Activated CD4-positive, alpha-beta T cell treated with anti-CD3 and anti-CD28 coated beads, Interleukin-2, Interleukin-4, amounts not matched to agents 100 ng/mL and 50 ng/mL, durations not matched to agents 16 hours and 8 hours (primary cell): ENCODE measurements at places on chromosomes 3 and 15.
A peak's percentile ranks its signal among the peaks of the same experiment; 100 is the strongest.

DNA sequence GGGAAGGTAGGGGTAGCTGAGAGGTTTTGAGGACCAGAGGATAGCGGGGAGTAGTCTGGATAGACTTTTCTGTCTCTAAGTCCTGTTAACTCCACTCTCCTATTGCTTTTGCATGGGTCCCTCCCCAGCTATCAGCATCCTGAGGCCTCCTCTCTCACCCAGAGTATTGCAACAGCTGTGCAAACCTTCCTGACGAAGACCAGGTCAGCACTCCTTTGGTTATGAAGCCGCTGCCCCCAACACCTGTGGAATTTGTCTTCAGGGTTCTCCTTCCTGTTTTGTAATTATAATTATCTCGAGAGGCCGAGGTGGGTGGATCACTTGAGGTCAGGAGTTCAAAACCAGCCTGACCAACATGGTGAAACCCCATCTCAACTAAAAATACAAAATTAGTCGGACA is 24.8 kb downstream of the TYRO3 start:
- no peak for DNase-seq

DNA sequence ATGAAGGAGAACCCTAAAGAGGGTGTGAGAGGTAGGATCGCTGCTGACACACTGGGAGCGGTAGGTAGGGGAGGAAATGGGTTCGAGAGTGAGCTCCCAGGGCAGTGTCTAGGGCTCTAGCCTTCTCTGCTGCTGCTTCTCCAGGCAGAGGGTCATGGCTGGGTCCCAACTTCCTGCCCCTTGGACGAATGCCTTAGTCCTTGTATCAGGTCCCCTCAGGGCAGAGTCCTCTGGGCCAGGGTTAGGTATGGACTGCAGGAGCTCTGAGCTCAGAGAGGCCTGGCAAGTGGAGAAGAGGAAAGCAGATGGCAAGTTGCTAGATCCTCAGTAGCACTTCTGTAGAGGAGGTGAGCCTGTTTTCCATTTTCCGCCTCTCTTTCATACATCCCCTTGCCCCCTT is 2.9 kb downstream of the CORO2B start:
- DNase-seq = no peak

DNA sequence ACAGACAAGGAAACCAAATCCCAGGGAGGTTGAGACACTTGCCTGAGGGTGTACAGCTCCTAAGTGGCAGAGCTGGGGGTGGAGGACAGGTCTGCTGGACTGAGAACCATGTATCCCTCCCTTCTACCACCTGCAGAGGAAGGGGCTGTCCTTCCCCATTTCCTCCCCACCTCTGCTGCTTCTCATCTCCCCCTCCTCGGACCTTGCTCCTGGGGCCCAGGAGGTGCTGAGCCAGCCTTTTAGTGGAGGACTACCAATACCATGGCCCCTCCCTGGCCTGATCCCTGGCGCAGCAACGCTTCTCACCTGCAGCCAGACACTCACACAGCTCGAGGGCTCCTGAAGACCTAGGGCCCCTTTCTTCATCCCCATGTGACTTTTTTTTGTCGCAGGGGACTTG is 50.4 kb downstream of the IDH2 start:
- DNase-seq = no peak

- no peak for DNase-seq
Observed at GRCh38 chr15:73295630-73296286, 73.0 kb downstream of the HCN4 start.

DNA sequence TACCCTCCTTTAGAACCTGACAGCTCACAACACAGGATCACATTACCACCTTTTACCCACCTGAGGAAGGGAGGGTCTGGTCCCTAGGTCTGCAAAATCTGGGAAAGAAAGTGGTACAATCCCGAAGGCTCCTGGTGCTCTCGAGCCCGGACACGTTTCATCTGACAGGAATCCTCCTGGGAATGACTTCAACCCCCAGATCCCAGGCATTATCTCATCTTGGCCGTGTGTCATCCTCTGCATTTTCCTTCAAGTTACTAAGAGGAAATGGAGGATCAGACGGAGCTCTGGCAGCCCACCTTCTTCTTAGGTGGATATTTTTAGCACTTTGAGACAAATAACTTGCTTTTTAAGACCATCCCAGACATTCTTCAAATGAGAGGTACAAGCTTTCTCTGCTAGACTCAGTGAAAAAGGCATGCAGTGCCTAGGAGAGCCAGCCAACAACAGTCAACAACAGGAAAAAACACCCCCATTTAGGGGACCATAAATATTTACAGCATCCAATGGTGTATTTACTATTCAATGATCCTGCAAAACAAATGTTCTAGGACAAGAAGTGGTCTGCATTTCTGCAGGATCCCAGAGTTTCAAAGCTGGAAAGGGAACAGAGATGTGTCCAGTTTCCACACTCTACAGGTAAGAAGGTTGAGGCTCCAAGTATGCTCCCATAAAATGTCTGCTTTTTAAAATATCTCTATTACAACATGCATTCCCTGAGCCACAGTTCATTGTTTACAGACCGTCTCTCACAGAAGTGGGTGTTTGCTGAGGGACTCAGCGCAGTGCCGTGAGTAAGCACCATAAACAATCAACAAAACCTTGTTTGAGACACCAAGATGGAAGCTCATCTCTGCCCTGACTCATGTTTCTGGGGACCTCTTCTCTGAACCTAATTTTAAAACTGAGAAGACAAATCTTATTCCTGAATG is 38.3 kb upstream of the ARHGEF3 start:
- no peak for DNase-seq

GRCh38 chr3:195104340-195104739 is 166.6 kb downstream of the XXYLT1 start:
- no peak for DNase-seq

DNA sequence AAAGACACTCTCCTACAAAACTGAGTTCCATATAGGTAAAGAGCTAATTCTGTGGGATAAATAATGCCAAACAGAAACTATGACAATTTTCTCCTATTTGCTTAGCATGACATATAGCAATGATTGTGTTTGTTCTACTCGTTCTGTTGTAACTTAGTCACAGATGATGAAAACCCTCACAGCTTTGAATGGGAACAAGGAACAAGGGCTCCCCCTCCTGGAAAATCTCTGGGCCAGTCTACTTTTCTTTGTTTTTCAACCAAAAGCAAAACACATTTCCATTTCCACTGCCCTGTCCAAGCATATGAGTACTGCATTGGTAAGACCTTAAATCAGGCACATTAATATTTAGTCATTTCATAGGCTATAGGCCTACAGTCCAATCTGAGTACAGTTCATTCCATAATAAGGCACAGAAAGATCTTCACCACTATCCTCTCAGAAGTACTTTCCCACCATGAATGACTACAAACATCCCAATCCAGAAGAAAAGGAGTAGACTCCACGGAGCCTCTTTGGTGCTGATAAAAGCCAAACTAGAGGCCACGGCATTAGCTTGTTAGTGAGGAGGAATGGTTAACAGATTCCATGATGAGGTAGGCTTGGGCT is 67.1 kb downstream of the ATP8B4 start:
- DNase-seq = peak; percentile 41

DNA sequence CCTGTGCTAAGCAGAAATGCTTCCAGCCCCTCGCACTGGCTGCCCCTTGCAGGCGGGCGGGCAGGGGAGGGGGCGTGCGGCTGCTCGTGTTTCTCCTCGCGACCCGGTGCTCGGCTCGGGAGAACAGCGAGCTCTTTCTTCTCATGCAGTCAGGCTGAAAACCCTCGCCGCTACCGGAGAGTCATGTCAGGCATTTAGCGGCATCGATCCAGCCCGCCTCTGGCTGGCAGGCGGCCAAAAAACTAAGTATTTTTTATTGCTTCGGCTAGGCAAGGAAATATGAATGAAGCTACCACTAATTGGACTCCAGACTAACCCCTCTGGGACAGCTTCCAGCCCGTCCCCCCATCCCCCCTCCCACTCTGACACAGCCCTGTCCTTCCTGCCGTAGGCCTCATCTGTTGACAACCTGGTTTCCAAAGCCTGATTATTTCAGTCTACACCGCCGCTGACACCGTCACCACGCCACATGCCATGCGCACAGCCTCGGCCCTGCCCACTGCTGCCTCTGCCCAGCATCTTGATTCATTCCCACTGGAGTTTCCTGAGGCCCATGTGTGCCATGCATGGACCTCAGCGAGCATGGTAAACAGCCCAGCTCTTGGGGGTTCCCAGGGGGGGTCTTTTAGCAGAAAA is 35.3 kb downstream of the TLE3 start:
- no peak for DNase-seq

DNA sequence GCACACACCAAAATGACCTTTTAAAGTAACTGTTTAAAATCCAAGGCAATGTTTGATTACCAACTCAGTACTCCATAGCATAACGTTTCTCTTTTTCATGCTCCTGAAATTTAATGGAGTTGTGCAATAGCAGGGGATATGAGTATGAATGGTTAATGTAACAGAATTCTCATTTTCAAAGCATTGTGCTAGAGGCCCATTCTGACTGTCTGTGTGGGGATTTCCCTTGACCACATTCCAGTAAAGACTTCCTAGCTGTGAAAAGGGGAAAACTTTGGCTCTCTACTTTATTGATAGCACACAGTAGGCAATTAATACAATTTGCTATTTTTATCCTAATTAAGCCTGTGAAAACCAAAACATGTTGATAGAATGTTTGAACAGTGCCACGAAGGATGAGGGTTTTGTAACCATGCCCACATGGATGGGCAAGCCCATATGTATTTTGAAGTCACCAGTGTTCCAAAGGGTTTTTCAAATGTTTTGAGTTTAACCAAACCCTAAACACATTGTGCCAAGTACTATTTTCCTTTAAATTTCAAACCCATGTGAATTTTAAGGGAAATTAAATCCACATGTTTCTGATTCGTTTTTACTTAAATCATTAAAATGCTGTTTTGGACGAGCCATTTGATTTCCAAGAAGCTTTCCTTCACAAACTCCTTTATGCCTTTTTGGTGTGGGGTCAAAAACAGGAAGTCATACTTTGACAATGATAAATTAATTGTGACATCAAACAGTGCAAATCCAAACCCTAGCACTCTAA is 261.2 kb downstream of the SHOX2 start:
- no peak for DNase-seq

GRCh38 chr15:92625251-92625980 is 30.2 kb downstream of the FAM174B start:
- peak; percentile 86 for DNase-seq

DNA sequence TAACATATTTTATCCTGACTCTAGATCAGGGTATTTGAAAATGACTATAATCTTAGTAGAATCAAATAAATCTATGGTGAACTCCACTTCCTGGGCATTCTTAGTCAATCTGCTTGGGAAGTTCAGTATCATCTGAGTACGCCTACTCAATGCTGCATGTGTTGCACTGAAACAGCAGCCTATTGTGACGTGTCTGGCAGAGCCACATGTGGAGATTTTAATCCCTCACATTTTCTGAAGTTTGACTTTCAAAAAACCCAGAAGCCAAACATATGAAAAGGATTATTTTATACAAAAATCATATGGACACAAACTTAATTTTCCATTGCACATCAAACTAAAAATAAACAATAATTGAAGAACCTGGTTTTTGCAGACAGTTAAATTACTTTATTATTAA is 798.3 kb downstream of the ROBO1 start:
- no peak for DNase-seq

DNA sequence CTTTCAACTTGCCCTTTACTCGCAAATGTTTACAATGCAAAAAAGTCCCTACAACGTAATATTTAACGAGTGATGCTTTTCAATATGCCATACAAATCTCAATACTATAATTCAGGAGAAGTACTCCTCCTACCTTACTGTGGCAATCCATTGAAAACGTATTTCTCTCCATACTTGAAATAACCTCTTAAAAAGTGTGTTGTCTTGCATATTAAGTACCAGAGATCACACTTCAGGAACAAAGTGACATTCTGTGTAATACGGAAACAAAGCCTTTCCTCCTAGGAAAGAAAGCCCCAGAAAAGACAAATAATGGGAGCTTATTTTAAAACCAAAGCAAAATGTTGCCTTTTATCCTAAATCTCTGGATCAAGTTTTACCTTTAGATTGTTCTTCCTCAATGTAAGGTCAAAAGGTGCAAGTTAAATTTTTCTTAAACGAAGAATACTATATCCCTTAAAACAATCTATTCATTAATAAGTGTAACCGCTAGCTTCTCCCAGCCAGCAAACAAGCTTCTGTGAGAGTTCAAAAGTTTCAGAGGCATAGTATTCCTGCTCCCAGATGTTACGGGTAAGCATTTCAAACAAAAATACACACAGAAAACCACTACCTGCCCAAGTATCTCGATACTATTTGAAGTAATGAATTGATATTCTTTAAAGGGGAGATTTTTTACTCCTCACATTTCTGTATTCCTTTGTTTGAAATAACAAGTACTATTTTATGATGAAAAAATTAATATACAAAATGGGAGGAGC is 1.7 kb downstream of the TJP1 start:
- no peak for DNase-seq

DNA sequence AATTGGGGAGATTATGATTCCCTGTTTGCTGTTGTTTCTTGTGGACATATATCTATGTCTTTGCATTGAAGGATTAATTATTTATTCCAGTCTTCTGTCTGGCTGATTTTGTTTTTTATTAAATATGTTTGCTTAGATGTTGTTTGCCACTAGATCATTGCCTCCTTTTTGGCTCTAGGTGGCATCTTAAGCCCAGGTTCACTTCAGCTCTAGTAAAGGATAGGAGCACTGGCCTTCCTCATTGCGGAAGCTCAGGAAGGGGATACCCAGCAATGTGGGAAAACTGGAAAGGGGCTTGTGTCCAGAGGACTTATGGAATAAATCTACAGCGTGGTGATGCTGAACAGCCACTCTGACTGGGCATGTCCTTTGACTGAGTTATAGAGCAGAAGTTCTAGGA is 821.6 kb downstream of the PDCD6IP start:
- no peak for DNase-seq

- peak; percentile 23 for DNase-seq
Observed at GRCh38 chr15:73570355-73571032, 62.7 kb downstream of the NPTN start.

DNA sequence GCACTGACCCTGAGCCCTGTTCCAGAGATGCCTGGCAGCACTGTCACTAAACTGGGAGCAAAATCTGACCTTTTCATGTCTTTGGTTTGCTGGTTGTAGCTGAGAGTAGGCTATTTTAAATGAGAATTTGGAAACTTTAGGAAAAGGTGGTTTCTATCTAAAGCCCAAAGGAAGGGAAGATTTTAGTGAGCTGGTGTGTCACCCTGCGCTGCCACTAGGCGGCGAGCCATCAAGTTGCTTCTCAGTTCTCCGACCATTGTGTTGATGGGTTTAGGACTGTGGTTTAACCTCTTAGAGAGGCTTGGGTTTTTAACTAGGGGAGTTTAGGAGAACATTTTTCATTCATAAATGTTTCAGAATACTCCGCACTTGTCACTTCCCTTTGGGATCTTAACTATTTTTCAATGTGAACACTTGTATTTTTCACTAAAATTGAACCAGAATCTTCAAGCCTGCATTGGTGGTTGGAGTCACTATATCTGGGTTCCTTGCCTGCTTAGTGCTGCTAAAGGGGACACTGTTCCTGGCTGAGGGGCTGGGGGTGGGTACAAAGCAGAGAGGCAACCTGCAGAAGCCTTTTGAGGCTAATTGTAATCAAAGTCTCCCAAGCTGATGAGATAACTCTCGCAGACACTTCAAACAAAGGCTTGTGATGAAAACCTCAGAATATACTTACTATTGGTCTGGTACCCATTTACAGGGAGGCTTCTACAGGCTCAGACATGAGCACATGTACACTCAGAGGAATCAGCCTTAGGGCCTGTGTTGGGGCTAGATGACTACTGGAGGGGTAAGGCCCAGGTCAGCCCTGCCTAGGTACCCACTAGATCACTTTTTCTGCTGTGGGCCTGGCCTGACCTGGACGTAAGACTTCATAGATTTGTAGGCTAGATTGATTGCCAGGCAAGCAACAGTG is 16.8 kb downstream of the EXOSC7 start:
- peak; percentile 17 for DNase-seq

- DNase-seq = no peak
Observed at GRCh38 chr3:20103731-20104130, 63.5 kb downstream of the KAT2B start.
